Activated T-helper 2 cell treated with anti-CD3 and anti-CD28 coated beads, Interferon-gamma antibody, Interleukin-2, Interleukin-4, amounts not matched to agents 10 μg/mL and 5 μg/mL and 100 μg/mL, durations not matched to agents 14 hours and 24 hours and 36 hours (primary cell): ENCODE measurements at places on chromosomes 12 and 14. TPM values are rescaled to one million over a fixed set of nuclear protein-coding genes. Genes with fewer than 3 reads are reported as not detected.

Gene FOXM1
- total RNA-seq, result 74.8 and 79.3 TPM in 2 replicates

Gene BATF
- 152 and 154 TPM in 2 replicates for total RNA-seq

Gene TGM1
- total RNA-seq, result 3.4 and 4.4 TPM in 2 replicates

Gene WNT5B
- 0.76 and 0.82 TPM in 2 replicates for total RNA-seq

Gene TPPP2
- total RNA-seq, result not detected in 2 replicates

Gene RNASE7
- not detected in 2 replicates for total RNA-seq

Gene RIMKLB
- total RNA-seq, result 0.52 and 0.53 TPM in 2 replicates

Gene USP44
- total RNA-seq, result 4.3 and 5.7 TPM in 2 replicates

Gene KCNJ8
- not detected in 2 replicates for total RNA-seq

Gene GPRC5D
- total RNA-seq, result not detected in 2 replicates
